ENCODE measurements at places on chromosomes 2 and 18.

GRCh38 chr2:8534729-8535468 lies 147.0 kb upstream of the ID2 start:
- DNase-seq = no peak

DNA sequence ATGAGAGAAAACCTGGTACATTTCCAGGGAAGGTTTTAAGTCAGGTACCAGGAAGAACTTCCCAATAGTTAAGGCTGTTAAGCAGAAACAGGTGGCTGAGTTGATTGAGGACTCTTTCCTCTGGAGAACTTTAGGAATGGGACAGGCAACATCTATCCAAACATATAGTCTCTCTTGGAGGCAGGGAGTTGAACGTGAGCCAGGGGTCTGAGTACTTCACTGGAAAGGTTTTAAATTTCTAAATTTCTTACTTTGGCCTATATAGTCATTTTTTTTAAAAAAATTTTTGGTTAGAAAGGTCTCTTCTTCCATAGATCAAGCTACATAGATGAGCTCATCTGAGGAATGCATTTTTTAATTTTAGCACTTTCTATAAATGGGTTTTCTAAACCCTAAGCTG lies 261.4 kb upstream of the TCF4 start:
- DNase-seq = no peak

DNA sequence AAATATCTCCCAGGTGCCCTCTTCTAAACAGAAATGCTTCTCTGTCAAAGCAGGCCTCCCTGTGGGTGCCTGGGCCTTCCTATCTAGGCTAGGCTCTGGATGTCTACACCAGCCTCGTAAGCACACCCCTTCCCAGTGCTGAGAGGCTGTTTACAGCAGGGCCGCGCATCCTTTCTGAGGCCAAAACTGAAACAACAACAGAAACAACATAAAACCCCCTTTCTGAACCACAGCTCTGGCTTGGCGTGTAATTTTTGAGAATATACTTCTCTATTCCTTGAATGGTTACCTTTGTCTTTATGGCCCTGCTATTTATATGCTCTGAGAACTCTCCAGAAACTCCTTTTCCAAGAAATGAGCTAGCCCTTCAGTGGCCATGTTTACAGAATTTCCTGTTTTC lies 118.4 kb downstream of the BCL2L11 start:
- DNase-seq = no peak

GRCh38 chr18:10025711-10026670 lies 112.2 kb downstream of the VAPA start:
- no peak for DNase-seq

- peak; percentile 34 for DNase-seq
These were observed 20.5 kb downstream of the APLF start for GRCh38 chr2:68487773-68488355.

- no peak for DNase-seq
These were observed 150.9 kb downstream of the MTCL1 start for GRCh38 chr18:8856212-8856611.

DNA sequence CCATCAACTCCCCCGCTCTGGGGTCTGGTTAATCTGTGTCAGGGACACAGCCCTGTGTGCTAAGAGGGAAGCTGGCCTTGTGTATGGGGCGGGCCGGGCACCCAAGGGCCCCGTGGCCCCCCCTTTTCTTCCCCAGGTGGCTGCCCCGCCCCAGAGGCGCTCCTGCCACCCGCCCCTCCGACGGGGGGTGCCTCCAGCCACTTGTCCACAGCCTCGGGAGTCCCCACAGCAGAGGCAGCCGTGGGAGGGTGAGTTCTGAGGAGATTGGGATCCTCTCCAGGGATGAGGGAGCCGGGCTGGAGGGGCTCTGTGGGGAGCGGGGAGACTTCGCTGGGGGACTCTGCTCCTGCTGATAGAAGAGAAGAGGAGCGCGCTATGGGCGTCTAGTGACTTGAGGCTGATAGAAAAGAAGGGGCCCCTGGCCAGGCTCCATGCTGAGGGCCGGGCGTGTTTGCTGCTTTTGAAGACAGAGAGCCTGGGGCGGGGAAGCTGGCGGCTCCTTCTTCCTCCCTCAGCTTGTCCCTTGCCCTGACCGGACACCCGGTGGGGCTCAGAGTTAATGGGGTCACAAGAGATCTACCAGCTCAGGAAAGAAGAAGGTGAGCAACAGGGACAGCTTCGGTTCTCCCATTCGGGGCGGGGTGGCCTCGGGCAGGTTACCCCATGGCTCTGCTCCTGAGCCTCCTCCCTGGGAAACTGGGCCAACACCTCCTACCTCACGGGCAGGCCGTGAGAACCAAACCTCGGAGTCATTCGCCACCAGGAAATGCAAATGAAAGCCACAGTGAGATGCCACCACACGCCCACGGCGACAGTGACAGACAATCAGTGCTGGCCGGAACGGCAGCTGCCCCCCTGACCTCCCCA lies 89.4 kb upstream of the TAF1B start:
- DNase-seq = no peak

GRCh38 chr2:212970132-212970531 lies 181.3 kb downstream of the IKZF2 start:
- no peak for DNase-seq

DNA sequence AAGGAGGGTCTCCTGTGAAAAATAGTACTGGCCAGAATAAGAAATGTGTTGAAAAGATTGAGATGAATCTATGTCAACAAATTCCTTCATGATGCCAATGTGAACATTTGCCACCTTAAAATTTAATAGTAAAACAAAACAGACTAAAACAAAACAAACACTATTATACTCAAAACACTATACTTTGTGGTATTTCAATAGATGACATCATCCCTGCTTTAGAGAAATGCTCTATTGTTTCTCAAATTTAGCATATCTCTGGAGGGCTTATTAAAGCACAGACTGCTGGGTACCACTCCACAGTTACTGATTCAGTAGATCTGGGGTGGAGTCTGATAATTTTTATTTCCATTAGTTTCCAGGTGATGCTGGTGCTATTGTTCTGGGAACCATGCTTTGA lies 579.4 kb upstream of the FAM98A start:
- DNase-seq = no peak

DNA sequence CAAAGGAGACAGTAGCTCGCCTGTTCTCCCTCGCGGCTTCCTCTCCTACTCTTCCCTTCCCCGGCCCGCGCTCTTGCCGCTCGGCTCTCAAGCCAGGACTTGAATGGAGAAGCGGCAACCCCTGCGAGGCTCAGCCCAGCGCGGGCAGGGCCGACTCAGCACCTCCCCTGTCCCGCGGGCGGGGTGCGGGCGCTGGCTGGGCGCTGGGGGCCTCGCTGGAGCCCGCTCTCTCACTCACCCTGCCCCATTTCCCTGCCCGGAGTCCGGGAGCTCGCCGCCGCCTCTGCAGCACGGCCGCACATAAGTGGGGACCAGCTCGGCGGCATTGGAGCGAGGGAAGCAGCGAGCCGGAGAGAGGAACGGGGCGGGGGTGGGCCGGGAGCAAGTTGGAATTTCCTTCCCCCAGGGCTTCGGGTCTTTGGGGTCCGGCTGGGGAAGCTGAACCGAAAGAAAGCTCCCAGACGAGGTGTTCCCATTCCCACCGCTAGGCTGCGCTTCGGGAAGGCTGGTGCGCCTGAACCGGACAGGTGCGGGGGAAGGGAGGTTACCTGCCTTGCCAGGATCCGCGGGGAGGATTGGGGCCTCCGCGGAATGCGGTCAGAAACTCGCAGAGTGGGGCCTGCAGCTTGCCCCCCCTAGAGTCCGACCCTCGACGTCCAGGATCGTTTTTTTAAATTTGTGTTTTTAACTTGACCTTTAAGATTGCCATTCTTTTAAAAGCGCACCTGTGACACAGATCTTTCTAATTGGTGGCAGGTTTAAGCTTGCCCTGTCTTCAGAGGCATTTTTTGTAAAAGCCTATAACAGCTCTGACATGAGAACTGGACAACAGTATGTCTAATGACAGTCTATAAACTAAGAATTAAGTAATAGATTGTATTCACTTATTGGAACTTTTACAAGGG lies at the start of gene COBLL1:
Gene COBLL1 (minus strand): TSS at position 105 of the 905 bp plus-strand sequence. CDS start 627 bp downstream, outside the sequence.
- DNase-seq = peak; percentile 61

DNA sequence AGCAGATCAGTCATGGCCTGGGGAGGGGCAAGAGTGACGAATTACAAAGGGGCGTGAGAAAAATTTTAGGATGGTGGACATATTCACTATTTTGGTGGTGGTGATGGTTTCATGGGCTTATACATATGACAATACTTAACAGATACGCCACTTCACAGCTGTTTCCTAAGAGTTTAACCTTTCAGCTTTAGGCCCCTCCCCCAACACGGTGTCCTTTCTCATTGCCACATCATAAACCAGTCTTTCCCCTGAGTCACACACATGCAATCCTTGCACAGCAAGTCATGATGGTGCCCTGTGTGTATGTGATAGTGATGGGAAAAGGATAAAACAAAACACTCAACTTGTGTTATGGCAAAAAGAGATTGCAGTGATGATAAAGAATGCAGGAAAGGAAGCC lies 47.6 kb upstream of the IL1R1 start:
- DNase-seq = no peak

GRCh38 chr2:241356871-241357260 lies 781 bp downstream of the FARP2 start:
- no peak for DNase-seq

DNA sequence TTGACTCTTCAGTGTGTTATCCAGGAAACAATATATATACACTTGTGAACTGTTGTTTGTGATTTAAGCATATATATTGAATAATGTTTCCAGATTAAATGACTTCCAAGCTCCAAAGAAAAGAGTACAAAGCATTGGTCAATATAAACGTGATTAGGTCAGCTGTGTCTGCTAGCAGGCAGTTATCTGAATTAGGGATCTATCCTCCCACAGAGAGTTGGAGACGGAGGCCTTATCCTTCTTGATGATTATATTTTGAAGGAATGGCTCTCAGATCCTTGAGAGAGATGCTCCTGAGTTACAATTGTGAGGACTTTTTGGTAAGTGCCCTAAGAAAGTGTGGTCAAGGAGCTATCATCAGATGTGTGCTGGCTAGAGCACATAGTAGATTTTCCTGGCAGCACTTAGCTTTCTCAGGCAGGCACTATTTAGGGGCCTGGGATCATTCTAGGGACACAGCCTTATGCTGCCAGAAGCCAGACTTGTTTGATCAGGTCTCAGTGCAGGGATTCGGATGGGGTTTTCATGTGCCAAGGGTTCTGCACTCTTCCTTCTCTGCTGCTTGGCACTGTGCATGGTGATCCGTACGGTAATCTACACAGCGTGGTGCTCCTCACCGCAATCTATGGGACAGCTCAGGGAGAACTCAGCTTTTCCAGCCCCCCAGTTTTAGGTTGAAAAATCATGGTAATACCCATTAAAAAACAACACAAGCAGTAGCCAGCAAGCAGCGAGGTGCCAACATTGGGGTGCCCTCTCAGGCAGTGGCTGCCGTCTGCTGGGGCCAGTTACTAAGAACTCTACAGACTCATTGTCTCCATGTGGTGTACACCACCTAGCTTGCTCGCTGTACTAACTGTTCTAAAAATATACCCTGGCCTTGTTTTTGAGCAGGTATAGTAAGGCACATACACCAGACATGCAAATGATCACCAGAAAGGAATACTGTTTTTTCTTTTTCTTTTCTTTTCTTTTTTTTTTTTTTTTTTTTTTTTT lies 8.0 kb upstream of the ZDBF2 start:
- no peak for DNase-seq
